ENCODE measurements at places on chromosomes 6 and 20.

GRCh38 chr6:131937703-131938631 lies 13.2 kb downstream of the CCN2 start:
- DNase-seq: peak; percentile 56

GRCh38 chr6:142913511-142914047 lies 31.4 kb downstream of the HIVEP2 start:
- DNase-seq: no peak

DNA sequence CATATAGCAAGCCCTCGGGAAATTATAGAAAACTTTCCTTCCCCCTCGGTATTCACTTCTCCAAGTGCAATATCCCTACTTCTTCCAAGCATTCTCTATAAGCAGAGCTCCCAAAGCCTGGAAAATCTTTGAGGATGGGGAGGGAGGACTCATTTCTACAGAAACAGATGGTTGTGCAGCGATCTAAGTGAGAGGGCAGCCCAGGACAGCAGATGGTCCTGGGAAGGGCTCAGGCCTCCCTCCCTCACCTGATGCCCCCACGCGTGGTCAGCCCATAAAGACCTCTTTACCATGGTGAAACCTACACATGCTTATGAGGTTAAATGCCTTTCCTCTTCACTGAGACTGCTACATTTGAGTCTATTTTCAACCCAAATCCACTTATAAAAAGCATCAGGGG lies 319.6 kb upstream of the QKI start:
- DNase-seq: no peak

DNA sequence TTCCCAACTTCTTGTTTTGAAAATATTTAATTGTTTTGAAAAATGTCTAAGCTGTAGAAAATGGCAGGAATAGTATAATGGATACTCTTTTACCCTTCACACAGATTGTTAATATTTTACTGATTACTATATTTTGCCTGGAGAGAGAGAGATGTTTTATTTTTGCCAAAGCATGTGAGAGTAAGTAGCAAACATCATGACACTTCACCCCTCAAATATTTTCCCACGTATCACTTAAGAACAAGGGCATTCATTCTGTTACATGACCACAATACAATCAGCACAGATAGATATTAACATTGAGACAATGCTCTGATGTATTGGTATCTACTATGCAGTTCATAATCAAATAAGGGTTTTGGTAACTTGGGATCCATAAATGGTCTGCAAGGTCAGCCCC lies 116.5 kb downstream of the CCDC170 start:
- DNase-seq: no peak

- no peak for DNase-seq
Observed at GRCh38 chr6:83597051-83597450, 84.7 kb downstream of the PRSS35 start.

- DNase-seq: no peak
Observed at GRCh38 chr6:158024566-158025297, 43.1 kb downstream of the SYNJ2 start.

- DNase-seq: no peak
Observed at GRCh38 chr6:41093729-41094128, 21.0 kb downstream of the NFYA start.

GRCh38 chr20:44491635-44492395 lies 16.1 kb downstream of the TTPAL start:
- DNase-seq: no peak

DNA sequence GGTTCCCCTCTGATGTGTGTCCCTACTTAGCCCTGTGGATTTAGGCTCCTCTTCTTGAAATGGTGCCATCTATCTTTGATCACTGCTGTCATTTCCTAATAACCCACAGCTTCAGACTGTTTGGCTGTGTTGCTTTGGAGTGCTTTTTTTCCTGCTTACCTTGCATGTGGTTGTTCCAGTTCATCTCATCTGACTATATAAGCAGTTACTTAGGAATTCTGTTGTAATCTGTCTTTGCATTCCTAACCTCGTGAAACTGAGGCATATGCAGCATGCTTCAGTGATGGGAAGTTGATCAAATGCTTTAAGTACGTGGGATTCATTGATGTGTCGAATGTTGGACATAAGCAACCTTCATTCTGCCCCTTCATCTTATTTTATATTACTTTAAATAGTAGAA lies 115.8 kb upstream of the FLRT3 start:
- no peak for DNase-seq

GRCh38 chr6:15626878-15627674 lies 35.8 kb downstream of the DTNBP1 start:
- DNase-seq: no peak

DNA sequence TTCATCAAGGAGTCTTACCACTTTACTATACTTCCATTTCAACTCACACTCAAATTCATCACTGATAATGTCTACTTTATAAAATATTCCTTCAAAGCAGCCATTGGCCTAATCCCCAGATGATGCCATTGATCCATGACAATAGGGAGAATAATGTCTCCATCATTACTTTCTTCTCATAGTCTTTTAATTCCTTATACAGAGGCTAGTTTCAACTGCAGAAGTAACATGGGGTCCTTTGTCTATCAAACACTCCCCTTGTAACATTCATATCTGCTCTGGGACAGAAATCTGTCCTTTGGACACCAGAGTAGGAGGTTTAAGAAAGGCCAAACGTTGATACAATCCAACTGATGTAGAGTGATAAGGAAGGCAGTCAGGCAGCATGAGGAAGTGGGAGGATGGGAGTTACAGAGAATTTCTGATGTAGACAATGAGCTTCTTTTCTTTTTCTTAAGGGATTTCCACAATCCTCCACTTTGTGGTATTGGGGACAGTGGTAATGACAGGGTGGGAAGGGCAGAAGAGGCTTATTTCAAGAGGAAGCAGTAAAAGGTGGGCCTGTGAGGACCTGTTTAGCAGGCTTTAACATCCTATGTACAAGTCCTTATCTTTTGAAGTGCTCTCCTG lies 18.9 kb upstream of the HLA-DOA start:
- DNase-seq: no peak

GRCh38 chr6:111604259-111605099 lies 1.2 kb downstream of the TRAF3IP2 start:
- DNase-seq: no peak

- no peak for DNase-seq
Observed at GRCh38 chr6:120604510-120604909, 729.8 kb downstream of the TBC1D32 start.

DNA sequence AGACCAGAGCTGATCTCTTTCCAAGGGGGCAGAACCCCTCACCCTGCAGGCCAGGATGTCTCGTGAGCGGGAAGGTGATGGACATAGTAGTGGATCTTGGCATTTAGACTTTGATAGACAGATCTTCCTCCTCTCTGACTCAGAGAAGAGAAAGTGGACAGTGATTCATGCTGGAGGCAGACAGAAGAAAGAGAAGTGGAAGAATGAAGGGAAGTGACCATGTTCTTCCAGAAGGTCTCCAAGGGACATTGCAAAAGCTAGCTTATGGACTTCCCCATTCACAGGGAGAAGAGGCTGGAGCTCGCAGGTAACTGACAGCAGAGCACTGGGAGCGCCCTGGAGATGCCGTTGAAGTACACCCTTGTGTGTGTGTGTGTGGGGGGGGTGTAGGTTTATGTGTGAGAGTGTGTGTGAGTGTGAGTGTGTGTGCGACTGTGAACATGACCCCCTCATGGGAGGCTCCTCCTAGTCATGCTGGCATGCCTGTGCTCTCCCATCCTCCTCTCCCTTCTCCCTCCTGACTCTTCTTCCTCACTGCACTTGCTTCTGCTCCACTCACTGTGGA lies 8.0 kb upstream of the RAET1L start:
- DNase-seq: no peak

GRCh38 chr20:21100578-21101452 lies 5.3 kb downstream of the LINC00237 start:
- DNase-seq: no peak

GRCh38 chr6:138654715-138655634 lies 118.6 kb upstream of the CCDC28A start:
- no peak for DNase-seq

DNA sequence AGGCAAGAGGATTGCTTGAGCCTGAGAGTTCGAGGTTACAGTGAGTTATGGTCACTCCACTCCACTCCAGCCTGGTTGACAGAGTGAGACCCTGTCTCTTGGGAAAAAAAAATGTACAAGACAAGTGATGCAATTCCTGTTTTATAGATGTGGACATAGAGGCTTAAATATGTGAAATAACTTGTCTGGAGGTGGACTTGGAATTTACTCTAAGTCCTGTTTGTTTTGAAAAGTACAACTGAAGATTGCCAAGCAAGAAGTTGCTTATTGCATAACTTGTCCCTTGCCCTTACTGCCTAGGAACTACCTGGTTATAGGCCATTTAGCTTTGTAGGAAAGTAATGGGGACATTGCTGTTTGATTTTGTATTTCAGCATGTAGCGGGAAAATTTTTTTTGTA lies 26.0 kb upstream of the ADIG start:
- DNase-seq: no peak

DNA sequence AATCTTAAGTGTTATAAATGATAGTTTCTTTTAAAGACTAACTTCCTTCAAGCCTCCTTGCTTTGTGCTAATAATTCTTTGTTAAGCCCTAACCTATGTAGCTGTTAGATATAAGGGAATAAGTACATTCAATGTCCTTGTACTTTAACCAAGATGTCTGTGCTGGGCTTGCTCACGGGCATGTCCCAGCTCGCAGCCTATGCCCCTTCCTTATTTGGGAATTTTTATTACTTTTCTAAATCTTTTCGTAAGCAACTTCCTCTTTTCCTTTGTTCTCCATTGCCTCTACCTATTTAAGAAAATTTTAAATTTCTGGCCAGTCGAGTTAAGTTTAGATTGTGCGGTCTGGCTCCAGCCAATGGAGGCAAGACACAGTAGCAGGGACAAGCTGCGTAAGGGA lies 26.0 kb upstream of the CDK19 start:
- DNase-seq: no peak

- no peak for DNase-seq
Observed at GRCh38 chr20:4677846-4678245, 43.9 kb upstream of the PRND start.

GRCh38 chr20:17210387-17210786 lies 16.5 kb upstream of the PCSK2 start:
- no peak for DNase-seq

DNA sequence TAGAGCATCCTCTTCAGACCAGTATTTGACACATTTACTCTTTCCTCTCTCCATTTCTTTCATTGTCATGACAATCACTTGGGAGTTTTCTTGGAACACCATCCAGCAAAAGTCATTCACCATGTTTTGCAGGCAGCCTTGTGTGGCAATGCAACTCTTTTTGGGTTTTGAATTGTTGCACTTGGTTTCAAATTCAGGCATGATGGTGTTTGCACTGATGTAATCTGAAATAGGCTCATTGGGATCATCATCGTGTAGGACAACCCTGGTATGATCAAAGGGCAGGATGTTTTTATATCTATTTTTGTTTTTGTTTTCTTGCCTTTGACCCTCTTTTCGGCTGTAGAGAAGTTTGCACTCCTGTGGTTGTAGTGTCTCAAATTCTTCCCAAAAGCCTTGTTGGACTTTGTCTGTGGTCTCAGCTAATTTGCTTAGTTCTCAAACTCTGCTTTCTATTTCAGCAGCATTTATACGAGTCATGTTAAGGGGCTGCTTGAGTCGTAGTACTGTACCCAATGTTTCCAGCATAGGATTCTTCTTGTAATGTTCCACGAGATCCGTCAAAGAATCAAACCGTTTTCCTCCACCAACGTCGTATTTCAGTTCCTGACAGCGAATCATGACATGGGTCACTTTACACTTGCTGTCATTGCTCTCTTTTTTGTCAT lies 160.8 kb upstream of the TNFAIP3 start:
- DNase-seq: no peak

DNA sequence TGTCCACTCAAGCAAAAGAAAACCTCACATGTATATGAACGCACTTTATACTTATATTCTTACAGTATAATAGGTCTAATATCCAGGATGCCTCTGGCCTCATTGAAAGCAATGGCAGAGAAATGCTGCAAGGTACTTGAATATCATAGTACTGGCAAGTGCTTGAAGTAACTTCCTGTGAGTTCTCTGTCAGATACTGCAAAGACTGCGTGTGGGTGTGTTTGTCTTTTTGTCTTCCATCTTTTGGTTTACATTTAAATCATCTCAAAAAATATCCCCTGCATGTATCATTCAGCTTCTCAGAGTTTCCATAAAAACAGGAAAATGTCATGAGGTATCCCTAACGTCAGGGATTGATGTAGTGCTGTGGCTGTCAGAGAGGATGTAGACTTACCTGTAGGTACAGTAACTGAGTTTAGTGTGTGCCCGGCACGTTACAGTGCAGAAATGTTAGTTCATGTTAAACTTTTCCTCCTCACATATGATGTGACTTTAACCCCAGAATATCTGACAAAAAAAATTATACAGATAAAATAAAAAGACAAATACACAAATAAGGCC lies 184.3 kb downstream of the DST start:
- no peak for DNase-seq

- no peak for DNase-seq
Observed at GRCh38 chr6:122647765-122648164, 37.6 kb downstream of the PKIB start.

- DNase-seq: no peak
Observed at GRCh38 chr6:132380358-132381029, 20.8 kb downstream of the MOXD1 start.

- DNase-seq: no peak
Observed at GRCh38 chr20:48772183-48772976, 55.4 kb downstream of the PREX1 start.

GRCh38 chr6:53866226-53866625 lies 71.4 kb downstream of the LRRC1 start:
- no peak for DNase-seq

- no peak for DNase-seq
Observed at GRCh38 chr20:37204056-37204455, 24.7 kb upstream of the MROH8 start.

GRCh38 chr20:42982218-42982617 lies 207.5 kb downstream of the PTPRT start:
- DNase-seq: no peak

GRCh38 chr6:105058846-105059245 lies 101.9 kb downstream of the LIN28B start:
- DNase-seq: no peak

DNA sequence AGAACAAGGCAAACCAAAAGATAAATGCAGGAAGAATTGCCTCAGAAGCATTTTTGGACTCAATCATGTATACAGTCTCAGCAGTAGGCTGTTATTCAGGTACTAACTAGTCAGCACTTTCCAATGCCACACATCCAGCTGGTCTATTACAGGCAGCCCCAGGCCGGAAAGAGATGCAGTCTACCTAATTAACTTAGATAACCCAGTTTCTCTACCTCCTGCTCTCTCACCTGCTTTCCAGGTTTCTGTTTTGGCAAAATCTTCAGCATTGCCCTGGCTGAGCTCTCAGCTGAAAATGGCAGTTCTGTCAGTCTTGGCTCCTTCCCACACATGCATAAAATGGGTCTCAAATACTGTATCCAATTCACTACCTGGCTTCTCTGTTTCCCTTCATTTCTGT lies 101.3 kb upstream of the UFL1 start:
- DNase-seq: no peak

DNA sequence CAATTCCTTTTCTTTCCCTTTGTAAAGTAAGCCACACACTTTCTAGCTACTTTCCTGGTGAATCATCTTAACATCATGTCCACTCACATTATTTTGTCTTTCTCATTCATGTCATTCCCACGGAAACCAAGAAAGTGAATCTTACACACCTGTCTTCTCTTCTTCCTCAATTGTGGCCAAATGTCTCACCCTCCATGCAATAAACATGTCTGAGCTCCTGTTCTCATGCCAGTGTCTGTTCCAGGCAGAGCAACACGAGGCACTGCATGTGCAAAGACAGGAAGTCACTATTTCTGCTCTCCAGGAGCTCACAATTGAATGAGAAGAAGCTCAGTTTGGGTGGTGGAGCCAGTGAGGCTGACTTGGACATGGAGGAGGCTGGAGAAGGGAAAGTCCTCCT lies 29.0 kb upstream of the TMEM244 start:
- no peak for DNase-seq
